ENCODE measurements at places on chromosomes 13 and 19.

DNA sequence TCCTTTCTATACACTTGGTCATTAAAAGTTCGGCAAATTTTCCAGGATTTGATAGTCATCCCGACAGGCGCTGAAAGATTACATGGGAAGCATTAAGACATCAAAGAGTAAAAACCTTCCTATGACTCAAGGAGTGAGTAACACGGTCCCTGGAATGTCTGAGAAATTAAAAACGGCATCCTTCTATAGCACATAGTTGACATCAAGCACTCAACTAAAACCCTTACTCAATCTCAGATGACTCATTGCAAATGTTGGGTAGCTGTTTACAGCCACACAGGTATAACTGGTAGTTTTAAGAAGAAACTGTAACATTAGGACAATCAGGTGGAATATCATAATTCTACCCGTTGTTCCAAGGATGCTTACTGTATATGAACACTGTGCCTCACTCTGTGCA, 6.4 kb upstream of the LGALS13 start:
- no peak for DNase-seq

DNA sequence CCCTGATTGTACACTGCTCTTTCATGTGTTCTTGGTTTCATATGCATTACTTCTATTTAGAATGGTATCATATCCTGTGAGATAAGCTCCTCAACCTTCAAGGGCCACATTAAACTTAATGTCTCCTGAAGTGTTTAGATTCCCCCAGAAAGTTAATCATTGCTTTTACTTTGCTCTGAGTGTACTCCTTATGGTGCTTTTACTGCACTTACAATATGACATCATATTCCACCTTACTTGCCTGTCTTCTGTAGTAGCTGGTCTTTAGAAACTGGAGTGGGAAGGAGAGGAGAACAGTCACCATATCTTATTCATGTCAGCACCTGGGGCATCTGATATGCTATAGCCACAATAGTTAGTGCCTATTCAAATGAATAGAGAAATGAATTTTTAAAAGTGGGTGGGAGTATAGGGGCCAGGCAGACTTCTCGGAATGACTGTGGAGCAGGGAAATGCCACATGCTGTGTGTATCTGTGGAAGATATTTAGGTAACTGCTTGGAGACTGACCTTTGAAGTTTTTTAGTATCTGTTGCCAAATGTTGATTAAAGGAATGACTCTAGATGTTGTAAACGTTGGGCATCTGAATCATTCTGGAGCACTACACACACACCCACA, 40.2 kb downstream of the SLAIN1 start:
- DNase-seq: no peak

DNA sequence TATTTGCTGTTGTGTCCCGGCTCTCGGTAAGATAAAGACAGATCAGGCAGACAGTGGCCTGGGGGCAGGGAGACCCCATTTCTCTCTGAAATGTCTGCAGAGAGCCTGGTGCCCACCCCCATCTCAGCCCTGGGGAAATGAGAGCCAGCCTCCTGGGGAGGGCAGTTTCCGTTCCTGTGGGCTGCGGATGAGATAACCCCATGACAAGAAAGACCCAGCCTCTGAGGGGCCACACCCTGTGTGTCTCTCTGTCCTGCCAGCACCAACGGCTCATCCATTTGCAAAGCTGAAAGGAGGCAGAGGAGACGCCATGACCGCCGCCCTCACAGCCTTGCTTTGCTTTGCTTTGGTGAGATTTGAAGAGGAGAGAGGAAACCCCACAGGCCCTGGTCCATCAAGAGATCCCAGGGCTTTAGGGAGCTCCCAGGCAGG, 28.1 kb upstream of the KIR3DL3 start:
- DNase-seq: no peak

DNA sequence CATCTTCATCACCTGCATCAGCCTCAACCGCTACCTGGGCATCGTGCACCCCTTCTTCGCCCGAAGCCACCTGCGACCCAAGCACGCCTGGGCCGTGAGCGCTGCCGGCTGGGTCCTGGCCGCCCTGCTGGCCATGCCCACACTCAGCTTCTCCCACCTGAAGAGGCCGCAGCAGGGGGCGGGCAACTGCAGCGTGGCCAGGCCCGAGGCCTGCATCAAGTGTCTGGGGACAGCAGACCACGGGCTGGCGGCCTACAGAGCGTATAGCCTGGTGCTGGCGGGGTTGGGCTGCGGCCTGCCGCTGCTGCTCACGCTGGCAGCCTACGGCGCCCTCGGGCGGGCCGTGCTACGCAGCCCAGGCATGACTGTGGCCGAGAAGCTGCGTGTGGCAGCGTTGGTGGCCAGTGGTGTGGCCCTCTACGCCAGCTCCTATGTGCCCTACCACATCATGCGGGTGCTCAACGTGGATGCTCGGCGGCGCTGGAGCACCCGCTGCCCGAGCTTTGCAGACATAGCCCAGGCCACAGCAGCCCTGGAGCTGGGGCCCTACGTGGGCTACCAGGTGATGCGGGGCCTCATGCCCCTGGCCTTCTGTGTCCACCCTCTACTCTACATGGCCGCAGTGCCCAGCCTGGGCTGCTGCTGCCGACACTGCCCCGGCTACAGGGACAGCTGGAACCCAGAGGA, 2.6 kb downstream of the P2RY11 start:
- peak; percentile 91 for DNase-seq

DNA sequence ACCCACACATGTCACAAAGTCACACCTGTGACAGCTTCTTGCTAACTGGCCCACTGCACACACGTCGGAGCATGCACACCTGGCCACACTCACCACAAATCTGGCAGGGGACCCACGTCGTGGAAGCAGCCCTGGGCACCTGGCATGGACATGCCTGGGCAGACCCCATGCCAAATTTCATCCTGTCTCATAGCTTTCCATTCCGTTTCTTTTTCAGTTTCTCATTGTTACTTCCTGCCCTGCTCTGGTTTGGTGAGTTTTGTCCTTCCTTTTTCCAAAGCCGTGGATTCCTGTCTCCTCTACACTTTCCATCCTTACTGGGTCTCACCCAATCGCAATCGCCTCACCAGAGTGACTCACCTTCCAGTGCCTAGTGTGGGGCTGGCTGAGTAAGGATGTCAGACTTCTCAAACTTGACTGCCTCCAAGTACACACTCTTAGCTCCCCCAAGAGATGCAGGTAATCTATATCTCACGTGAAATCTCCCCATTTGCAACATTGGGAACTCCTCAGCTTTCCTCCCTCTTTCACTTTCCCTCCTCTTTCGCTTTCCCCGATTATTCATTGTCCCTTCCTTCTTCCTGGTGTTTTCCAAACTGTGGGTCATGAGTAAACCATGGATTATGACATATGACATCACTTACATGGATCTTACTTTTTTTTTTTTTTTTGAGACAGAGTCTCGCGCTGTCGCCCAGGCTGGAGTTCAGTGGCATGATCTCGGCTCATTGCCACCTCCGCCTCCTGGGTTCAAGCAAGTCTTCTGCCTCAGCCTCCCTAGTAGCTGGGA, 1.6 kb upstream of the BBC3 start:
- no peak for DNase-seq

DNA sequence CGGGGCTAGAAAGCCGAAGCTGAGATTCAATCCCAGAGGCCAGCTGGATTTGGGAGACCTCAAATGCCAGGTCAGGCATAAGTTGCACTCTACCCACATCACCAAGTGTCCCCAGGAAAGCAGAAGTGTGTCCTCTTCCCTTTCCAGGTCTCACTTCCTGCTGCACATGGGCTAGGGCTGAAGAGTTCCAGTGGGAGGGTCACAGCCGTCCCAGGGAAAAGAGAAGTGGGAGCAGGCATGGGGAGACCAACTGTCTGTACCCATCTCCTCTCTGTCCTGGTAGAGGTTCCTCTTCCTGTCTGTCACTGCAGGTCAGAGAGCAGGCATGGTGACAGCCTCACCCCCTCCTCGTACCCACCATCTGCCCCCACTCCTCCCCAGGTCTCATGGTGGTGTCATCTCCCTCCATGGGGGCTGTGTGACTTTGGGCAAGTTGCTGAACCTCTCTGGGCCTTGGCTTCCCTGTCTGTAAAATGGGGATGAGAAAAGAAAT, 14.8 kb downstream of the AXL start:
- DNase-seq: no peak

DNA sequence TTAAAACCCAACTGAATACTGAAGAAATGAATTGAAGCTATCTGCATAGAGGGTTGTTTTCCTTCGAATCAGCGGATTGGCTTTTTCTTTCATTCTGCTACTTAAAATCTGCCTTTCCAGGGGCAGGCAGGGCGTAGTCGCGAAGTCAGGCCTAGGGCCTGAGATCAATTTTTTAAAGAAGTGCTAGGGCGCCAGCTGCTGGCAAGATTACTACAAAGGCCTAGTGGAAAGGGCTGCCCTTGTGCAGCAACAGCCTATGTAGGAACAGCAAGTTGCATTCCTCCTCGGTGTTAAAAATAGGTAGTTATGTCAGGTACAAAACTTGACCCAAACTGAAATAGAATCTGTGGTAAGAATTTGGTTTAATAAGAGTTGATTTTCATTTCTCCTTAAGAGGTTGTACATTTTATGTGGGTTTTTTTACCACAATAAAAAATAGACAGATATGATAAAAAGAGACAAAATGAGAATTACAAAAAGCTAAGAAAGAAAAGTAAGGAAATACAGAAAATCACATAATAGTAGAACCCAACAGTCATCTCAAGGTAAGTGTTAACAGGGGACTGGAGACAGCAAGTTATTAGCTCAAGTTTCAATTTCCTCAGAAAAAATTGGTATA, 9.5 kb upstream of the URAD start:
- DNase-seq: no peak

DNA sequence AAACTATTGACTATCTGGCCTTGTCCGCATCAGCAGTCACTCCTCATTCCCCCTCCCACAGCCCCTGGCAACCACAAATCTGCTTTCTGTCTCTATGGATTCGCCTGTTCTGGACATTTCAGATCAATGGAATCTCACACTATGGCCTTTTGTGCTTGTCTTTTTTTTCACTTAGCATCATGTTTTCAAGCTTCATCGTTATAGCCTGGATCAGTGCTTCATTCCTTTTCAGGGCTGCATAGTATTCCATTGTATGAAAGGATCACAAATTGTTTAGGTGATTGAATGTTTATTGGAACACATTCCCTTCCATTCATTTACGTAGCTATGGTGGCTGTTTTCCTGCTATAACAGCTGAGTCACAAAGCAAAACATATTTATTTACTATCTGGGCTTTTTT, 7.7 kb upstream of the PGLYRP2 start:
- DNase-seq: no peak

DNA sequence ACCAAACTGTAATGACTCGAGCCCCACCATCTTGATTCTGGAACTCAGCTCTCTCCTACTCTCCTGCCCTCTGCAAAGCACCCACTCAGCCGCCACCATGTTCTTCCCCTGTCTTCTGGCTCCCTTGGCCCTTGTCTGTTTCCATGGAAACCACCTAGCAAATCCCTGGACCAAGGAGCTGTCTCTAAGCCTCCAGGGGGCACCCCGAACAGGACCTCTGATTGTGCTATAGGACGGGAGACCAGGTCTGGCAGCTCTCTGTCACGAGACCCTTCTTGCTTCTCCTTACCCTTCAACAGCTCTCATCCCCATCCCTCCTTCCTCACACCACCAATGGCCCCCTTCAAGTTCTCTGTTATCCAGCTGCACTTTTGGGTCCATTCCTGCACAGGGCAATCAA, 277.7 kb upstream of the ZNF507 start:
- no peak for DNase-seq

DNA sequence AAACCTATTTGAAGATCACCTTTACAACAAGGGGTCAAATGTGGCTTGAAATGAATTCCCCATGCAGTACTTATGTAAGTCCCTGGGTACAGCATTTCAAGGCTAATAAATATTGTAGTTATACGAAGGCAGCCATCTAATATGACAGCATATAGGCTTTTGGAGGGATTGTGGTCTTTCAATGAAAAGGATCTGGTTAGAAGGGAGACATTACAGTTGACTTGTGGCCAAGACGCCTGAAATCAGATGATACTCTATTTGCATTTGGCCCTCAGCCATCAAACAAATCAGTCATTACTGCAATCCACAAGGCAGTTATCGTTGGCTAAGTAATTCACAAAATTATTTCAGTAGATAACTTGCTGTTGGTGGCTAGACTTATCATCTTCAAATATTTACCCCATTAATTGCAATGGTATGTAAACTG, 242.7 kb downstream of the DCLK1 start:
- DNase-seq: no peak

- no peak for DNase-seq
Observed at GRCh38 chr13:26497968-26498511, 59.4 kb upstream of the WASF3 start.

DNA sequence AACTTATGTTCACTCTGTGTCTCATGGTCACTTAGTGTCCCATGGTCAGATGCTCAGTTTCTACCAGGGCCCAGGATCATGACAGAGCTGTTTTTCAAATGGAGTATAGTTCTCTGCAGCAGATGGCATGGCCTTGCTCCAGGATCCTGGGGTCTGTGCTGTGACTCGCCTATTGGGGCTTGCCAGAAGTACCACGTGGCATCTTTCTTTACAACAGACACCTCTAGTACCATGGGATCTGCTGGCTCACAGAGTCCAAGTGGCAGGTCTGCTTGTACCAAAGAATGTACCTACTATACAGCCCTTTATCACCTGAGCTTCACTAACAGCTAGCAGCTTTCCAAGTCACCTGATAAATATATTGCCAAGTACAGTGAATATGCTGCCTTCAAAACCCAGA, 6.0 kb upstream of the RNF6 start:
- no peak for DNase-seq

GRCh38 chr13:85236413-85236812, 562.8 kb downstream of the SLITRK6 start:
- no peak for DNase-seq

GRCh38 chr13:47206111-47206510, 309.3 kb upstream of the HTR2A start:
- no peak for DNase-seq

GRCh38 chr13:102816708-102817107, 17.8 kb downstream of the BIVM start:
- DNase-seq: no peak

- DNase-seq: no peak
Observed at GRCh38 chr19:2952953-2953481, 8.2 kb upstream of the ZNF77 start.

DNA sequence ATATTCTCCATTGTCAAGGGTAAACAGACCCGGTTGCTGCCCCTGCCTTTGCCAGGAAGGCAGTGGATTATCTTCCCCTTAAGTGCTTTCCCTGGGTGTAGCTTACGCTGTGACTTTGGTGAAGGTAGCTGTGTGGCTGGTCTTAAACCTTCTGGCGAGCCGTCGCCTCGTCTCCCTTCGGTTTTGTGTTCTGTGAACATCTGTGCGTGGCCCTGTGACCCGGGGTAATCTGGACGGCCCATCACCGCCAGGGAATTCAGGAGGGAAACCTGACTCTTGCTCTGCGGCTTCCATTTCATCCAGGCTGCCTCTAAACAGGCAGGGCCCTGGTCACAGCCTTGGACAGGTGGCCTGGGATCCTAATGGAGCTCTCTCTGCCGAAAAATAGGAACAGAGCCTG, 78.7 kb downstream of the SHISA2 start:
- DNase-seq: no peak

GRCh38 chr13:113669755-113670341, 2.8 kb downstream of the GRK1 start:
- DNase-seq: no peak

Data from vagina (tissue), 2 donors.